Trophoblast cell (in vitro differentiated cells and primary cell): ENCODE measurements at places on chromosomes 7 and 10.

GRCh38 chr7:81682873-81683272, 87.0 kb downstream of the HGF start:
- DNase-seq = no peak
- H3K36me3 ChIP-seq = no peaks in the 10 kb centered on the region
- no peaks in the 10 kb centered on the region for H3K27me3 ChIP-seq

DNA sequence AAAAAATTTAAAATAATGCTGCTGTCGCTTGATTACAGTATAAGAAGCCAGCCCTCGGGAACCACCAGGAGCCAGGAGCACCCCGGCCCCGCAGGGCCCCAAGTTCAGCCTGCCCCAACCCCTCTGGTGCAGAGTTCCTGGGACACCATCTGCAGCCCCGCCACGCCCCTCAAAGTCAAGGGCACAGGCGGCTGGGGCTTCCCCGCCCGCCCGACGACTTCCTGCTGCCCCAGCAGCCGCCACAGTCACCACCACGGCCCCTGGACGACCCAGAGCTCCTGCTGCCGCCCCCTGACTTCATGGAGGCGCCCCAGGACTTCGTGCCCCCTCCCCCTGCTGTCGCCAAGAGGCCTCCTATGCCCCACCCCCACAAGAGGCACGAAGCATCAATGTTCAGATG, 103.6 kb upstream of the PDSS1 start:
- no peaks in the 10 kb centered on the region for H3K4me1 ChIP-seq
- H3K27me3 ChIP-seq = no peaks in the 10 kb centered on the region
- H3K36me3 ChIP-seq = no peaks in the 10 kb centered on the region
- DNase-seq = no peak
- no peak overlapping the region for H3K27ac ChIP-seq

DNA sequence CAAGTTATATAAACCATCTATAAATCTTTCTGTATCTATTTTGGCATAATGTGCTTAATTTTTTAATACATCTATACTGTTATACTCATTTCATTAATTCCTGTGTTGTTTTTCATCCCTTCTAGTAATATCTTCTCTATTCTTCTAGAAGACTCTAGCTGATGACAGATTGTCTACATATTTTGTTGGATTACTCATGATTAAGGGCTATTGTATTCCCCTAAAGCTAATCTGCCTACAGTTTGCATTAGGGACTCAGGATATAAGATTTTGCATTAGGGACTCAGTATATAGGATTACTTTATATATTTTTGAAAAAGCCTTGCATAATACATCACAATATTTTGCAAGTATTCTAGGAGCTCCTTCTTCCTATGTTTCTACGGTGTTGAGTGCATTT, 8.3 kb upstream of the SEMA3A start:
- no peak for DNase-seq
- H3K4me3 ChIP-seq = no peak overlapping the region
- H3K36me3 ChIP-seq = no peaks in the 10 kb centered on the region
- no peak overlapping the region for H3K27ac ChIP-seq
- no peaks in the 10 kb centered on the region for H3K27me3 ChIP-seq

- no peak for DNase-seq
- no peak overlapping the region for H3K4me3 ChIP-seq
- no peaks in the 10 kb centered on the region for H3K27me3 ChIP-seq
Observed at GRCh38 chr7:96344236-96344635, 22.3 kb upstream of the SLC25A13 start.

DNA sequence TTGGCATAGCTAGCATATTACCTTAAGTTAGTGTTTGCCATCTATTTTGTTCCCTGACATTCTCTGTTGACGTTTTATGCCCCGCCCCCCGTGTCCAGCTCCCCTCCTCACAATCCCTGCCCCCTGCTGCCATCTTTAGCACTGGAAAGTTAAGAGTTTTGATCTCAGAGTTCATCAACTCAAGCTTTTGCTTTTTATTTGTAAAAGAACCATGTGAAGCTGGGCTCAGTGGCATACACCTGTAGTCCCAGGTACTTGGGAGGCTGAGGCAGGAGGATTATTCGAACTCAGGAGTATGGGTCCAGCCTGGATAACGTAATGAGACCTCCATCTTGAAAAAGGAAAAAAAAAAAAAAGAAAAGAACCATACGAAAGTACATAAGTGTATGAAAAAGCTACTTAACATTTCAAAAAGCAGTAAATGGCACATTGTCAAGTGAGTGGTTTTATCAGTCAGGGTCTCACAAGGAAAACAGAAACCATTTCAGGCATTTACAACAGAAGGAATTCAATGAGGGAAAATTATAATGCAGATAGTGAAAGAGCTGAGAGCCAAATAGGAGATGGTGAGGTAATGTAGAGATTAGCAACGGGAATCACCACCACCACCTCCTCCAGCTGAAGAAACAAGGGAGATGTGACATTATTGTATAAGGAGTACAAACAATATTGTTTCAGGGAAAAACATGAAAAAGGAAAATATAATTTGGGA, 64.9 kb downstream of the MCU start:
- peaks cover 2% of the 10 kb centered on the region for H3K4me1 ChIP-seq
- no peaks in the 10 kb centered on the region for H3K36me3 ChIP-seq
- no peak for DNase-seq
- H3K4me3 ChIP-seq = no peak overlapping the region
- H3K27ac ChIP-seq = no peak overlapping the region
- H3K27me3 ChIP-seq = no peaks in the 10 kb centered on the region

DNA sequence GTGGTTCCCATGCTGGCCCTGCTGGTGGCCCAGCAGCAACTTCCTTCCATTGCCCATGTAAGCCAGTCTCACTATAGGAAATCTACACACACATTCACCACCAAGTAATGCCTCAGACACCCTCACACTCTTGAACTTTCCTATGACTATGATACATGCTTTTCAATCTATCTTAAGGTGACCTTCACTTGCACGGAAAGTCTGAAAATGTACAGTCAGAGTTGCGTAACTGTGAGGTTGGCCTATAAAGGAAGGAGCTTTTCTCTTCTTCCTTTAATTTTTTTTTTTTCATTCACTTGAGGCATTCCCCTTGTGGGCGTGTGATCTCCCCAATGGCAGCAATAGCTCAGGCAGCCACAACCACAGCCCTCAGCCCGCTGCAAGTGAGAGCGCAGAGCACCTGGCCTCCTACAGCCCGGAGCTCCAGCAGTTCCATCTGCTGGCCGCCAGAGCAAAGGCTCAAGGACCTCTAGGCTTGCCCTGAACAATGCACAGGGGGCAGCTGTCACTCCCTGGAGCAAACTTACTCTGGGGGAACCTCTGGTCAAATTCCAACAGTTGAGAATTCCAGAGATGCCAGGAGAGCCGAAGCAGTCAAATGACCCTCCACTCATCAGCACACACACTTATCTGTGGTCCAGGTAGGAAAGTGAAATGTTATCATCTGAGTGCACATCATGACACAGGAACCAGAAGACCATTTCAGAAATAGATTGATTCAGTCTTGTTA, 123.1 kb upstream of the ADO start:
- DNase-seq = peak; percentile 17
- no peaks in the 10 kb centered on the region for H3K27me3 ChIP-seq
- no peaks in the 10 kb centered on the region for H3K4me1 ChIP-seq
- H3K27ac ChIP-seq = no peak overlapping the region
- H3K4me3 ChIP-seq = no peak overlapping the region

GRCh38 chr7:33220231-33220630, 90.9 kb downstream of the BBS9 start:
- H3K4me3 ChIP-seq = no peak overlapping the region
- DNase-seq = no peak
- H3K27ac ChIP-seq = no peak overlapping the region
- no peaks in the 10 kb centered on the region for H3K4me1 ChIP-seq
- H3K27me3 ChIP-seq = no peaks in the 10 kb centered on the region

DNA sequence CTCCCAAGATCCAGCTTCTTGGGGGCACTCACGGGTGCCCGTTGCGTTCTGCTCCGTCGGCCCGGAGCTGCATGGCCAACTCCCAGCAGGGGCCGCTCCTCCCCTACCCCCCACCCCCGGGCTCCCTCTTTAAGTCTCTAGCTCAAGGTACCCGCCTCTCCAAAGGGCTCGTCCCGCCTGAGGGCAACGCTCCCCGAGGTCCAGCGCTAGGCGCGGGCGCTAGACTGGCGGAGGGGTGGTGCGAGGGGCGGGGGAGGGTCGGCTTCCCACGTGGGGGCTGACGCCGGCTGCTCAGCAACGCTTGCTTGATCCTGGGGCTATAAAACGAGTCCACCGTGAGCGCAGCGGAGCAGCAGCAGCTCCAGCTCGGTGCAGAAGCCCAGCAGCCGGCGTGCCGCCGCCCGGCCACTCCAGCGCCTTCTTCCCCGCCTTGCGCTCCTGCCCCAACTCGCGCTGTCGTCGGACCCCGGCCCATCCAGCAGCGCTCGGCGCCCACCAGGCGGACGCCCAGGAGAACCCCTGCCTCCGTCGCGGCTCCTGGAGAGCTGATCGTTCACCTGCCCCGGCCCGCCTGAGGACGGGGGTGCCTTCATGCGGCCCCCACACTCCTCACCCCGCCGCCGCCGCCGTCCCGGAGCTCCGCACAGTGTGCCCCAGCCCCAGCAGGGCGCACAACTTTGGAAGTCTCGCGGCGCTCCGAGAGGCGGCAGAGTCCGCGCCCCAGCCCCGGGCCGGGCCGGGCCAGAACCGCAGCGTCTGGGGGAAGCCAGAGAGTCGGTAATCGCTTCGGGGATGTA, at the start of gene ADRA2A:
Gene ADRA2A (plus strand): TSS at position 348 of the 797 bp plus-strand sequence. CDS start 968 bp downstream, outside the sequence.
- no peak for DNase-seq
- H3K4me1 ChIP-seq = peaks cover 8% of the 10 kb centered on the region
- no peak within 1 kb of the TSS for H3K27ac ChIP-seq
- H3K4me3 ChIP-seq = peak within 1 kb of the TSS; percentile 64

- H3K4me3 ChIP-seq = no peak overlapping the region
- no peak overlapping the region for H3K27ac ChIP-seq
- peaks cover 27% of the 10 kb centered on the region for H3K4me1 ChIP-seq
- no peaks in the 10 kb centered on the region for H3K36me3 ChIP-seq
Observed at GRCh38 chr7:142884286-142884640, 1.3 kb downstream of the TRPV6 start.

- no peaks in the 10 kb centered on the region for H3K27me3 ChIP-seq
- no peaks in the 10 kb centered on the region for H3K4me1 ChIP-seq
- H3K4me3 ChIP-seq = no peak overlapping the region
- no peaks in the 10 kb centered on the region for H3K36me3 ChIP-seq
- H3K27ac ChIP-seq = no peak overlapping the region
- DNase-seq = no peak
Observed at GRCh38 chr10:31921031-31921430, 7.6 kb downstream of the ARHGAP12 start.

GRCh38 chr7:121343302-121343701, 14.5 kb downstream of the WNT16 start:
- no peak for DNase-seq
- no peak overlapping the region for H3K27ac ChIP-seq
- no peaks in the 10 kb centered on the region for H3K27me3 ChIP-seq
- H3K4me3 ChIP-seq = no peak overlapping the region
- no peaks in the 10 kb centered on the region for H3K4me1 ChIP-seq

DNA sequence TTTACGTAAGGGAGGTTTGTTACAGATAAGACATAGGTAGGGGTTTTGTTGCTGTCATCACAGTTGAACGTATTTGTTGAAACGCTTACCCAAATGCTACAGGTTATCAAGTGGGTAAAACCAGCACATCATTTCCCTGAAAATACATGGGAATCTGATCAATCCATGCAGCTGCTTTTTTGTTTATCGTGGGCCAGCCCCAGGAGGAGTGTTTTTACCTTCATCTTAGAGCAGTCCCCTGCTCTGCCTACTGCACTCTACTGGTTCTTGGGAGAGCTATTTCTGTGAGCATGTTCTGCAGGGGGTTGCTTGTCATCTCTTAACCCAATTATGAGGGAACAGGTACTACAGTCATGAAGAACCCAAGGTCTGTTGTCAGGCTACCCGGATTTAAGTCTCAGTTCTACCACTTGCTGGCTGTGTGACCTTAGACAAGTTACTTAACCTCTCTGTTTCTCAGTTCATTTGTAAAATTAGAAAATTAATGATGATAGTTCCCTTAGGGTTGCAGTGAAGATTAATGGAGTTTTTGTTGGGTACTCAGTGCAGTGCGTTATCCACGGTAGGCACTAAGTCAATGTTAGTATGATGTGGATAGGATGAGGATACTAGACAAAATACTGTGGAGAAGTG, 15.0 kb downstream of the MTURN start:
- DNase-seq = no peak
- no peaks in the 10 kb centered on the region for H3K36me3 ChIP-seq
- H3K4me3 ChIP-seq = no peak overlapping the region
- H3K27me3 ChIP-seq = no peaks in the 10 kb centered on the region
- H3K27ac ChIP-seq = no peak overlapping the region
- H3K4me1 ChIP-seq = no peaks in the 10 kb centered on the region

GRCh38 chr10:80526742-80527141, 11.0 kb upstream of the SH2D4B start:
- DNase-seq = no peak
- no peak overlapping the region for H3K27ac ChIP-seq
- H3K27me3 ChIP-seq = no peaks in the 10 kb centered on the region
- H3K4me1 ChIP-seq = no peaks in the 10 kb centered on the region

DNA sequence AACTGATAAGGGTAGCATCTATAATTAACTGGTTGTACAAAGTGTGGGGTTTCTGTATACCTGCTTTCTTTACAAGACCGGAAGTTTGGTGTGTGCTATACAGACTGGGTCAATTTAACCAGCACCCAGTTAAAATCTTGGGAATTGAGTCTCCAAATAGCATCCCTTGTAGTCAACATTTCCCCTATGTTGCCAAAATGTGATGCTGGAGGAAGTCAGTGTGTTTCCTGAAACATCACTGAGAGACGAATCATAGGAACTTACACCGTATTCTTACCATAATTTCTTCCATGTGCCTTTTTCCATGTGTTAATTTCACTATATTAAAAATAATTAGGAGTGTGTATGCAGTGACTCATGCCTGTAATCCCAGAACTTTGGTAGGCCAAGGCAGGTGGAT, 1.7 kb downstream of the AKR1C4 start:
- H3K4me3 ChIP-seq = no peak overlapping the region
- no peak overlapping the region for H3K27ac ChIP-seq
- H3K4me1 ChIP-seq = no peaks in the 10 kb centered on the region
- DNase-seq = no peak
- H3K27me3 ChIP-seq = no peaks in the 10 kb centered on the region

DNA sequence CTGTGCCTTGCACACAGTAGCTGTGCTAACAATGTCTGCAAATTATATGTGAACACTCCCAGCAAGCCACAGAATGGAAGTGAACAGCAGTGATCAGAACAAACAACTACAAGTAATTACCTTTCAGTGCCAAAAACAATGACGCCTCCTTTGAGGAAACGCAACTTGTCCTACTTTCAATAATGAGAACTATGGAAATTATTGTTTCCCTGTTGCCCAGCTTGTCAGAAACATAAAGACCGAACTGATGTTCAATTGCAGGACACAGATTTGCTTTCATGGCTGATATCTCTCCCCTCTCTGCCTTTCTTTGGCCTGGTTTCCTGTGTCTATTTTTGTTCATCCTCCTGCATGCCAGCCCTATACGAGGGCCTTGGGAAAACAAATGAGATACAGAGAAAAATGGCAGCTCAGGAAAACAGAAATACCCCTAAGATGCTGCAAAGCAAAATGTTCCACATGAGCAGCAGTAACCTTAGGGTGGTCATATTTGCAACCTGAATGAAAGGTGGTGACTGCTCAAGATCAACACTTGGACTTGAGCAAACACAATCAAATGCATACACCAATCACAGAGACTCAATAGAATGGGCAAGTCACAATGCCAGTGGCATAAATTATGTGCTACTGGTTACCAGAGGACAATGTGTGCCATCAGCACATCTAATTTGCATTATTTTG, 26.8 kb downstream of the COBL start:
- DNase-seq = no peak
- H3K36me3 ChIP-seq = no peaks in the 10 kb centered on the region
